ENCODE measurements at places on chromosomes 11 and 22. TPM values are rescaled to one million over a fixed set of nuclear protein-coding genes. Genes with fewer than 3 reads are reported as not detected.

DNA sequence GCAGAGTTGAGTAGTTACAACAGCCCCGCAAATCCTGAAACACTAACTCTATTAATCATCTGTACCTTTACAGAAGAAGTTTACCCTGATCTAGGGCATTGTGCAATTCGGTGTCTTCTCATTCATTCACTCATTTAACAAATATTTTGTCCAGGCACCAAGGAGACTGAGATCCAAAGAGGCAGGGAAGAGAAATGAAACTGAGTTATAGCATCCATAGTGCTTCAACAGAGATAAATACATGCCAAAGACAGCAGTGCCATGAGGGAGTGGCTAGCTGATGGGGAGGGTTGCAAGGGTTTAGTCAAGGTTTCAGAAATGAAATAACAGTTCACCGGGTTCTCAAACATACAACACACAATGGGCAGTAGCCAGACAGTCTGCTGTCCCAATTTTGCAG, 40.2 kb upstream of the MTNR1B start:
- DNase-seq, result no peak

- DNase-seq, result no peak
Observed at GRCh38 chr11:46170797-46171196, 49.5 kb upstream of the PHF21A start.

OR4C13 gene
- not detected for total RNA-seq

OR51E2 gene
- total RNA-seq, result not detected

All from K562 (cell line).